ENCODE measurements at places on chromosomes 11 and 22.

GRCh38 chr11:125663910-125664309, 16.7 kb downstream of the ACRV1 start:
- DNase-seq, result no peak

- DNase-seq, result no peak
Measured at GRCh38 chr22:17540481-17540880, 22.8 kb upstream of the SLC25A18 start.

- DNase-seq, result no peak
Measured at GRCh38 chr11:61460986-61461385, 31.1 kb downstream of the SDHAF2 start.

- no peak for DNase-seq
Measured at GRCh38 chr11:112874980-112875379, 86.2 kb upstream of the NCAM1 start.

DNA sequence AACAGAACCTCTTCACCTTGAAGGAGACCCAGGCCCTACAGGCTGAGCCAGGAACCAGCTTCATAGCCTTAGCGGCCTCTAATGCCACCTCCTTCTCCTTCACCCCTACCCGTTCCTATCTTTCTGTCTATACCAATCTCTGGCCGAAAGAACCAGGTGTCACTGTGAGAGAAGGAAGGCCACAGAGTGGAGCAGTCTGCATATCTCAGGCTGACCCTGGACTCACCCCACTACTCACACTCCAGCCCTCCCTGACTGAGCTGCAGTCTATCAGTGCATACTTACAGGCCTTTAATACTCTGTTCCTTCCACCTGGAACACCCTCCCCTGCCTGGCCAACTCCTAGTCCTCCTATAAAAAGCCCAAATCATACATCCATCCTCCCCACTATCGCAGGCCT, 32.7 kb downstream of the ARAP1 start:
- DNase-seq, result no peak

DNA sequence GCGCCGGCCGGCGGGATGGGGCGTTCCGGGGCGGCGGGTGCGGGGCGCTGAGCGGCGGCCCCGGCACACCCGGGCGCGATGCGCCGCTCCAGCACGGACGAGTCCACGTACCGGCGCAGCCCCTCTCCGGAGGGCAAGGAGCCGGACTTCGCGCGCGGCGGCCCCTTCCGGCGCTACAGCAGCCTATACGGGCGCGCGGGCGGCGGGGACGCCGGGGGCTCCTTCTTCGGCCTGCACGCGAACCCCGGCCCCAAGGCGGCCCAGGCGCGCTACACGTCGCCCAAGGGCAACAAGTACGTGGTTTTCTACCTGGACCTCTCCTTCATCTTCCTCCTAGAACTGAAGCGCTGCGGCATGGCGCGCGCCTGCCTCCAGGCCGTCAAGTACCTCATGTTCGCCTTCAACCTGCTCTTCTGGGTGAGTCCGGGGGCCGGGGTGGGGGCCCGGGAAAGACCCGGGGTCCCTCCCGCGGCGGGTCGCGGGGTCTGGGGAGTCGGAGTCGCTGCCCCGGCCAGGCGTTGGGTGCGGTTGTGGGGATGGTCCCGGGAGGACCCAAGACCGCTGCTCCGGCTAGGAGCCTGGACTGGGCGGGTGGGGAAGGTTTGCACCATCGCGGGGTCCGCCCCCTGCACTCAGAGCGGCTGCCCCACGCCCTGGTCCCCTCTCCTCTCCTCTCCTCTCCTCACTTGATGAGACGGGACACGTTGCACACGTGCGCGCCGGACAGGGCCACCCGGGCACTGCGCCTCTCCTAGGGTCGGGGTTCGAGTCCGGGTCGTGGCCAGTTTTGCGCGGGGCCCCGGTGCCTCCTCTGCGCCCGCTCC, 7.5 kb downstream of the TSPAN4 start:
- no peak for DNase-seq

DNA sequence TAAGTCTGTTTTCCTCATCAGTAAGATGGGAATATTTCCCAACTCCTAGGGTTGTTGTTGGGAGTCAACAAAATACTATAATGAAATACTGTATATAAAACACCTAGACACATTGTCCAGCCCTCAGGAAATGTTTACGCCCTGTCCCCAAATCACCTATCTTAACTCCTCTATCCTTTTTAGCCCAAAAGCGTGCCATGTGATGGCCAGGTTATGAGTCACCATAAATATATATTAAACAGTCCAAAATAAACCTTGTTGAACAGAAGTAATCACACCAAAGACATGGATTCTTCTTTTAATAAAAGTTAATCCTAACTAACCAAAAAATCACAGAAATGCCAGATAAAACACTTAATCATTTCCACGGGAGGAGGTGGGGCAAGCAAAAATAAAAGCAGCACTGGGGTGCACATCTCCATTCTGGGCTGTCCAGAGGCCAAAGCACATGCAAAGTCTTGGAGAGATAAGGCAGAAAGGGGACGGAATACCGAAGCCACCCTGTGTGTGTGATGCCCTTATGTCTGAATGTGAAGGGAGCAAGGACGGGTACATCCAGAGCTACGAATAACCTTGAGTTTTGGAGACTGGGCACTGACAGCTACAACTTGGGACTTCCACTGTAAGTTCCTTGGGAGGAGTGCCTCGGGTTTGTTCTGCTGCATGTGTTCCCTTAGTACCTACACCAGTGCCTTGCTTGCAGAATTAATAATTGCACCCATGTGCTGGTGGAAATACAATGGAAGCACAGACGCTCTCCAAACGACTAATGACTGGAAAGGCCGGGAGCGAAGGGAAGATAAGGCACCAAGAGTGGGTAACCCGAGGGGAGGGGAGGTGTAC, 1.1 kb downstream of the OSBP start:
- no peak for DNase-seq

- DNase-seq, result no peak
Measured at GRCh38 chr22:30474683-30475424, 3.0 kb upstream of the SEC14L3 start.

GRCh38 chr11:129605815-129606214, 209.8 kb upstream of the TMEM45B start:
- DNase-seq, result no peak

DNA sequence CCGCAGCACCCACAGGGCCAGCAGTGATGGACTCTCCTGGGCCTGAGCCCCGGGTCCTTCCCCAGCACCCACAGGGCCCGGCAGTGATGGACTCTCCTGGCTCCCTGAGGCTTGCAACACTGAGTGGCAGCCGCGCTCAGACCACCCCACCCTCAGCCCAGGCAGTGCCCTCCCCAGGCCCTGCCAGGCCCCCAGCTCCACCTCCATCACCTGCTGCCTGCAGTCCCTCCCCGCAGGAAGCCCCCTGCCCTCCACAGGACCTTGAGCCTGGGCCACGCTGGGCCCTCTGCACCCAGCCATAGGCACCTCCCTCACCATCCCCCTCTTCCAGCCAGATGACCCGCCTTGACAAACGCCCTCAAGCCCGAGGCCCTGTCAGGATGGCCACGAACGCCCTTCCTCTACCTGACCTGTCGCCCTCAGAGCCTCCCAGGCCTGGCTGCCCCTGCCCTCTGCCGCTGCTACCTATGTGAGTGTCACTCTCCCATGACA, 11.4 kb downstream of the ALG12 start:
- DNase-seq, result no peak

- DNase-seq, result no peak
Measured at GRCh38 chr22:24005201-24005600, at the start of gene GSTT4. TSS of gene GSTT4 (minus strand) at chr22:24005453. CDS start at chr22:24005356, 97 bp downstream.

DNA sequence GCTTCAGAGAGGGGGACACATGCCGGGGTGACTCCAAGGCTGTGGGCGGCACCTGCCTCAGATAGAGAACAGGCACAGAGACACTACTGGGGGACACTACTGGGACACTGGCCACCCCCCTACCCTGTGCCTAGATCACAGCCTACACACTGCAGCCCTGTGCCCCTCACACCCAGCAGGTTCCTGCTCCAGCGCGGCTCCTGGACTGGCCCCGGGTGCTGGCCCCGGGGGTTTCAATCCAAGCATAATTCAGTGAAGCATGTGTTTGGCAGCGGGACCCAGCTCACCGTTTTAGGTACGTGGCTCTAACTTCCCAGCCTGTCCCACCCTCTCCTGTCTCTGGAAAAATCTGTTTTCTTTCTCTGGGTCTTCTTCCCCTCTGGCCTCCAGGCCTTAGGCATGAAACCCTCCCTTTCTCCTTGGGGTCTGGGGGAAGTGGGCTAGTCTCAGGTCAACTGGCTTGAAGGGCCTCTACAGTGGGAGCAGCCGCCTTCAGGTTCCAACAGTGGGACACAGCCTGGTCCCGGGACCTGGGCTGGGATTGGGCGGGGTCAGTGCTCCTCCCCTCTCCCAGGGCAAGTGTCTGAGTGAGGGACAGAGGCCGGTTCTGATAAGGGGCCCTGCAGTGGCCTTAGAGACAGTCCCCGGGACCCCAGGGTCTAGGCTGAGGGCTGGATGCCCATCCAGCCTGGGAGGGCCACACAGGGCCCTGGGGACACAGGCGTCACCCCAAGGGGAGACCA, 98.8 kb downstream of the CRYBB2 start:
- DNase-seq, result no peak

DNA sequence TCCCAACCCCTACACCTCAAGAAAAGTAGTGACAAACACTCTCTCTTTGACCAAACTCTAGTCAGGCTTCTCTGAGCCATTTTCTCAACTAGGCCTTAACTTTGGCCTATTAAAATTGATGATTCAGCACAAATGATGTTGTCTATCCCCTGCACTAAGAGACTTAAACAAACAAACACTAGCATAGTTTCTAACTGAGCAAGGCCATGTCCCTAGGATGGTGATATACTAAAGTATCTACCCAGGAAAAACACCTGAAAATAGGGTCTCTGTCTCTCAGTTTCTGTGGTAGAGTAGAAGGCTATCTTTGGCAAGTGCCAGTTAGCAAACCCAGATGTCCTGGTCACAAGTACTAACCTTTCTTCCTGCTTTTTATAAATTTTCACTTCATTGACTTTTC, 219.7 kb upstream of the ANO3 start:
- DNase-seq, result no peak

Data from GM12891 (cell line).